Stomach (tissue), 19 donors: ENCODE measurements at places on chromosomes 2 and 18. TPM values are rescaled to one million over a fixed set of nuclear protein-coding genes. Genes with fewer than 3 reads are reported as not detected.

DNA sequence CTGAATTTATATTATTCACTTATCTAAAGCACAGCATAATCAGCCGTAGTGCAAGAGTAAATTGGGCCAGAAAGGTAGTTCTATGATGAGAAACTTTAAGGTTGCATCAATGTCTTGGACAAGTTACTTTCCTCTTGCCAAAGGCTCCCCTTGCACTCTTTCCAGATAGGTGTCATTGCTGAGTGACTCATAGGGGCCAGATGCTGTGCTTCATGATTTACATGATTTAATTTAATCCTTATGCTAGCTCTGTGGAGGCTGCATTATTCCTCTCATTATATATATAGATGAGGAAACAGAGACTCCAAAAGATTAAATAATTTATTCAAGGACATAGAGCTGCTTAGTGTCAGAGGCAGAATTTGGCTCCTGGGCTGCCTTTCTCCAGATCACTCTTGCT, 5.0 kb downstream of the CFAP221 start:
- DNase-seq: no peak

RTTN gene
- 52.1 TPM for total RNA-seq

DNA sequence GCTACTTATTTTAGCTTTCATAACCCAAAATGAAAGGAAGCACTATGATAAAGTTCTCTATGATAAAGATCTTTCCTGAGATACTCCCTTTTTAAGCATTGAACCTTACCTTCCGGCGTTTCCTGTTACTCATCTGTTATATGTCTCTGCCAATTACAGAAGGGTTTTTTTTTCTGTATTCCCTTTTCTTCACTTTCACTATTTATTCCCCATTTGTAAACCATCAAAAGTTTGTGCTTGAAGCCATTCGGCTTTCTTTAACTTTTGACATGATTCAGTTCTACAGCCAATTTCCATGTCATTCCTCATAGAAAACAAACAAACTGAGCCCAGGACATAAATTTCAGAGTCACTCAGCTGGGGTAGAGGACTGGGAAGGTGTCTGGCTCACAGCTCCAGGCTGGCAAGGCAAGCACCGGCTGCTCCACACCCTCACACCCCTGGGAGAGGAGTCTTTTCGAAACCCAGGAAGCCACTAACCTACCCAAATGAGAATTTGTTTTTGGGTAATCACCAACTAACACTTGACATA, 429.4 kb upstream of the TRIB2 start:
- no peak for DNase-seq

- DNase-seq: peak; percentile 34
Observed at GRCh38 chr18:21179590-21180220, 62.3 kb upstream of the GREB1L start.

DNA sequence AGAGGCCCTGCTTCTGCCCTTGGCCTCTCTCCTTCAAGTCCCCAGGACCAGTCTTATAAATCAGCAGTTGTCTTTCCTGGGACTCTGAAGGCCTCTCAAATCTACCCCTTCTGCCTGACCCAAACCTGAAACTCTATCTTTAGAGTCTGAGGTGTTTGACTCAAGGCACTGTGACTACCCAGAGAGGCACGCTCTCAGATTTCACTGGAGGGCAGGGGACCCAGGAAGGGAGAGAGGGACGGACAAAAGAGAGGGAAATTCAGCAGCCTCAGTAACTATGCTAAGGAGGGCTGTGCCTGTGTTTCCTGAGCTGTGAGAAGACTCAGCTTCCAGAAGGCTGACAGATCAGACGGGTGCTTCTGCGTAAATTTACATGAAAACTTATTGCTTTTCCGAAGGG, 217.8 kb downstream of the HAUS1 start:
- DNase-seq: no peak

IL36G gene
- not detected for total RNA-seq

DNA sequence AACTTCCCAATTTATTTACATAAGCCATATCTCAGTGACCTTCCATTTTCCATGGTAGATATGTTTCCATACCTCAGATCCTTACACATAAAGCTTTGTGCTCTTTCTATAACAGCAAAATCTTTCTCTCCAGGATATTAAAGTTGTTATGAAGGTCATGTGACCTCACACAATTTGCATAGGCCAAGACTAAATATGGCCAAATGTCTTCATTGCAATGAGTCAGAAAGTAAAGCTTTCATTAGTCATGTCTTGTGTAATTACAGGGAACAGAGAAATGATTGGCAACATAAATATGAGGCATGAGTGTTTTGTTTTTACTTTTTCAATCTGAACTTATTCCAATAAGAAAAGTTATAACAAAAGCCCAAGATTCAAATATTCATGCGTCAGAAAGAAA, 243.5 kb downstream of the ASXL3 start:
- DNase-seq: peak; percentile 58

GRCh38 chr2:236968101-236968879, 117.4 kb upstream of the COPS8 start:
- peak; percentile 75 for DNase-seq

RUFY4 gene
- total RNA-seq: not detected

GRCh38 chr2:86557836-86558235, 5.4 kb downstream of the CHMP3 start:
- no peak for DNase-seq

DSG2 gene
- 42.0 TPM for total RNA-seq

DNA sequence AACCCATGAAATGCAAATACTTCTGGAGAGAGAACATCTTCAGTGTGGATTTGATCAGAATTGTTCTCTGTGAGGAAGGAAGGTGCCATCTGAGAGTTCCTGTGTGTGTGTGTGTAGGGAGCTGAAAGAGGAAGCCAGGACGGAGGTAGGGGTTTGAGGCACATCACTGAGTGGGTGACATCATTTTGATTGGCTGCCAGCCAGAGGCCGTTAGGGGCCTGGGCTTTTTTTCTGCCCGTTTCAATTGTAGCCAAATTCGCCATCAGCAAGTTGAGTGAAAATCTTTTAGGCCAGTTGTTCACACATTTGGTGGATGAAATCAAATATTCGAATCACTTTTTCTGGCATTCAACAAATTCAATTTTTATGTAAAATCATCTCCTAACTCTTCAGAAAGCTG, 48.9 kb downstream of the TSN start:
- DNase-seq: peak; percentile 66

ANKRD29 gene
- total RNA-seq: 2.0 TPM

DNA sequence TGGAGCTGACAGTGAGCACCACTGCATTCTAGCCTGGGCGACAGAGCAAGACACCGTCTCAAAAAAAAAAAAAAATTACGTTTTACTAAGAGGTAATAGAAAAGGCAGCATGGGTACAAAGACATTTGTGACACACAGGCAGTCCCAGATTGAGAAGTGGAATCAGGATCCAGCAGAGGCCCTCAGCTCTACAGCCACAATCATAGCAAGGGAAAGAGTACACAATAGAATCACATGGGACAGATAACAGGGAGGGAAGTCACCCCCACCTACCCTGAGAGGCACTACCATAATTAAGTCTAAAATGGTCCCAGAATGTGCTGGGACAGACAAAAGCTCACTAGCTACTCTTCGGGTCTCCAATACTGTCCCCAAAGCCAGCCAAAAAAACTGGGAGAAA, 12.5 kb downstream of the SRBD1 start:
- no peak for DNase-seq

DNA sequence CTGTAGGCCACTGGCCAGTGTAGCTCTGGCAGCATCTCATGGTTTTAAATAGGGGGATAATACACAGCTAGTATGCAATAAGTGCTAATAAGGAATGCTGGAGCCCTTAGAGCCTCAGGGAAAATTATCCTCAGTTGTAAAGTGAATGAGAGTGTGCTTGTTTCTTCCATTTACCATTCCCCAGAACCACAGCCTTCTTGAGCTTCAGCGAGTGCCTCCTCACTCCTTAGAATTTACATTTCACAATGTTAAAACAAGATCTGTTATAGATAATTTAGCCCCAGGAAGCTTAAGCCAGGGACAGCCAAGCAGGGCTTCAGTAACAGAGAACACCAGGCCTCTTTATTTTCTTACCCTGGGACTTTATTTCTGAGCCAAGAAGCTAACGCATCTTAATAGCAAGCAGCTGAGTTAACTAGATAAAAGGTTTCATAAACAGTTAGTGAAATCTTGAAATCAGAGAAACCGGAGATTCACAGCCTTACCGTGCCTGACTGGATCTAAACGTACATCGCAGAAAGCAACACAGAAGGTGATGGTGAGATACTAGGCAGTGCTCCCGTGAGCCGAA, 535.2 kb downstream of the TDRD15 start:
- DNase-seq: no peak

UGT1A6 gene
- 184 TPM for total RNA-seq

DNA sequence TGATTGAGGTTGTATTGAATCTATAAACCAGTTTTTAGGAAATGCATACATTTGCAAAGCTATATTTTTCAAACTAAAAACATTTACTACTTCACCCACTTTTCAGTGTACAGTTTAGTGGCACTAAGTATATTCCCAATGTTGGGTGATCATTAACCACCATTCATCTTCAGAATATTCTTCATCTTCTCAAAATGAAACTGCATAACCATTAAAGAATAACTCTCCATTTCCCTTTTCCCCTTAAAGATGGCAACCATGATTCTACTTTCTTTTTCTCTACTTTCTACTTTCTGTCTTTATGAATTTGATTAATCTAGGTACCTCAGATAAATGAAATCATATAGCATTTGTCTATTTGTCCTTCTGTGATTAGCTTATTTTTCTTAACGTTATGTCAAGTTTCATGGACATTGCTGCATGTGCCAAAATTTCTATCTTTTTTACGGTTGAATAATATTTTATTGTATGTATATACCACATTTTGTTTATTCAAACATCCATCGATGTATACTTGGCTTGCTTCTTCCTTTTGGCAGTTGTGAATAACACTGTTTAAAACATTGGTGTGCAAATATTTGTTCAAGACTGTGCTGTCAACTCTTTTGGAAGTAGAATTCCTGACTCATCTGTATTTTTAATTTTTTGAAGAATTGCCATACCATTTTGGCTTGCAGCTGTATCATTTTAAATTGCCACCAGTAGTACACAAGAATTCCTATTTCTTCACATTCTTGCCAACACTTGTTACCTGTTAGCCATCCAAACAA, 104.9 kb downstream of the RPRM start:
- DNase-seq: no peak

GRCh38 chr2:127449414-127449813, 31.2 kb downstream of the PROC start:
- no peak for DNase-seq

DNA sequence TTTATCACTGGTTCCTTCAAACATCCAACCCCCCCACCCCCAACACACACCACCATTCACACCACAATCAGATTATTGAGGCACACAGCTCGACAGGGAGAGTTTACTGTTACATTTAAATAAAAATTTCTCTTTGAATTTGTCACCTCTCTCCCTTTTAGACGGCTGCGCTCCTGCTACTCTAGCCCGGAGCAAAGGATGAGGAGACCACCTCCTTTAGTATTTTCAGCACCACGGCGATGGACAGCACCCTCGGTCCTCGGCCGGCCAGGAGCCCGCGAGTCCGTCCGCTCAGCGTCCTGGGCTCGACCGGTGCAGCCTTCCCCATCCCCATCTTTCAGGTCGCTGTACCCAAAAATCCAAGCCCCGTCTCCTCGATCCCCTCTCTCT, 892 bp downstream of the CELF4 start:
- peak; percentile 91 for DNase-seq

DNA sequence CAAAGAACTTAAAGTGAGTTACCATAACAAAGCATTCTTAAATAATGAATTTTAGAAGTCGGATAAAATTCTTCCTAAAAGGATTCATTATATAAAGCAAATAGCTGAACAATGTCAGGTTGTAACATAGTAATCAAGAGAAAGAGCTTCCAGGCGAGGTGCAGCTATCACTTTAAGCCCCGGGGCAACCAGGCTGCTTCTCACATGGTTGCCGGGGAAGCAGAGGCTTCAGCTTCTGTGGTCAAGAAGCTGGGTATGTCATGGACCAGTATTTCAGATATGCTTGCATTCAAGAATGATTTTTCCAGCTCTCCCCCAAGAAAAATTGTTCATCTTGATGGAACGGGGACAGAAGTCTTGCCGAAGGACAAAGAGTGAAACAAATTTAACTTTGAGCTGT, 23.6 kb upstream of the KYNU start:
- DNase-seq: no peak

- DNase-seq: no peak
Observed at GRCh38 chr2:122300758-122301157, 545.3 kb downstream of the TSN start.
